ENCODE measurements at places on chromosomes 1 and 21.

DNA sequence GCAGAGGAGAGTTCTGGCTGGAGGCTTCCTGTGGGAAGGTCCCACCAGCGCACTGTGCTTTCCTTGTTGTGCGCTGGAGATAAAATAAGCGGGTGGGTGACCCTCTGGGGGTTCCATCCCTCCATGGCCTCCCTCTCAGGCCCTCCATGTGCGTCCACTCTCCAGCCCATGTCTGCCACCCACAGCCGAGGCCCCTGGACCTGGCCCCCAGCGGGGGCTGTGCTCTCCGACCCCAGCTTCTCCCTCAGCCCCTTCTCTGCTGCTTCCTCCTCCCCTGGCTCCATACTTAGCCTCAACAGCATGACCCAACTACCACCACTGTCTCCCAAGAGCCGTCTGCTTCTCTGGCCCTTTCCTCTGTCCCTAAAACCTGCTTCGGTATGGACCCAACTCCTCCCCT, 61.4 kb downstream of the GNG4 start:
- no peak for DNase-seq

DNA sequence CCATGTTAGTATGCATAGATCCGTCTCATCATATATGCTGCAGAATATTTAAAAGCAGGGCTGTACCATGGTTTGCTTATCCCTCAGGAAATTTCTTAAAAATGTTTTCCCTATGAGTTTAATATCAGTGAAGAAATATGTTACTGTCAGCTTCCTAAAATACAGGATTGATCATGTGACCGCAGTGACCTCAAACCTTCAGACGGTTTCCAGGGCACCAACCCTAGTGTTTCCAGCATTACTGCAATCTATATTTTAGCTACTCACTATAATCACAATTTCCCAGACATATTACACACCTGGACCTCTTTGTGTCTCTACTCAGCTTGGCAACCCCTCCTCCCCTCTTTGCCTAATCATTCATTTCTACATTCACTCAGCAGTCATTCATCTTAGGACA, 7.7 kb upstream of the SDHB start:
- DNase-seq = no peak

DNA sequence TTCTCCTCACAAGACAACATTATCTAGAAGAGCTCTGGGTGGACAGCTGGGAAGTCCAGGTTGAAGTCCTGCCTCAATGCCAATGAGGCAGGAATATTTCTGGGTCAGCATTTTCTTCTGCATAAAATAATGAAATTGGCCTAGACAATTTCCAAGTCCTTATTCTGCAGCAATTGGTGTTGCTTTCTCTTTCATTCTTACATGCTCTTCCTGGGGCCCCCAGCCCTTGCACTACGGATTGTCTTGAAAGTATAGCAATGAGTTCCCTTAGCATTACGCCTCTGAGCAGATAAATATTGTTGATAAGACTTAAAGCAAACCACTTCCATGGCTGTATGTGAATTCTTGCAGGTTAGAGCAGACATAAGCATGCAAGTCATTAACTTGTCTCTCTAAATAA, 188.5 kb downstream of the TGFBR3 start:
- peak; percentile 51 for DNase-seq

GRCh38 chr1:40795811-40796586, 12.4 kb downstream of the KCNQ4 start:
- no peak for DNase-seq

GRCh38 chr1:235999259-235999925, 65.5 kb downstream of the NID1 start:
- peak; percentile 80 for DNase-seq

- DNase-seq = no peak
These were observed 8.7 kb downstream of the AGPAT3 start for GRCh38 chr21:43873673-43874072.

GRCh38 chr1:248779350-248779749, 23.8 kb upstream of the LYPD8 start:
- DNase-seq = no peak

GRCh38 chr1:68180441-68181164, 51.7 kb downstream of the WLS start:
- no peak for DNase-seq

- no peak for DNase-seq
These were observed 38.6 kb downstream of the UBE2G2 start for GRCh38 chr21:44763050-44763378.

- DNase-seq = no peak
These were observed 92.9 kb upstream of the PPM1J start for GRCh38 chr1:112807999-112808398.

DNA sequence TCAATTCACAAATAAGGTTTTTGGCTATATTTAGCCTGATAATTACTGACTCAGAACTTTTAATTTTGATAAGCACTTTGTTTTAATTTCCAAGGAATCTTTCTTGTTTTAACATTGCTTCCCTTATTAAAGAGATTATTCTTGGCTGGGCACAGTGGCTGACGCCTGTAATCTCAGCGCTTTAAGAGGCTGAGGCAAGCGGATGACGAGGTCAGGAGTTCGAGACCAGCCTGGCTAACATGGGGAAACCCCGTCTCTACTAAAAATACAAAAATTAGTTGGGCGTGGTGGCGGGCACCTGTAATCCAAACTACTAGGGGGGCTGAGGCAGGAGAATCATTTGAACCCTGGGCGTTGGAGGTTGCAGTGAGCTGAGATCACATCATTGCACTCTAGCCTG, 13.8 kb downstream of the ALG14 start:
- DNase-seq = no peak

DNA sequence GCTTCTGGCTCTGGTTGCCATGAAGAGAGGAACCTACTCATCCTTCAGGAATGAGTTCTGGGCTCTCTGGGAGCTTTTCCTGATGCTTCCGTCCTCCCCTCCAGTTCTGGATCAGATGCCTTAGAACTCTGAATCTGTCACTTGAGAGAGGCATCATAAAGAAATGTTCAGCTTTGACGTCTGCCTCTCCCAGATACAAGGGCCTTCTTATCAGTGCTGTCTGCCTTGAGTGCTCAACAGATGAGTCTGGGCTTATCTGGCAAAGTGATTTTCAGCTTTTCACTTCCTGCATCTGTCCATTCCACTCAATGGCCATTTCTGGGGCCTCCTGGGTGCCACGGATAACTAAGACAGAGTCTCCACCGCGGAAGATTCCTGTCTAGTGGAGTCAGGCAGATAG, 12.3 kb upstream of the OTUD3 start:
- DNase-seq = no peak

GRCh38 chr1:45518910-45519309, 2.8 kb downstream of the PRDX1 start:
- no peak for DNase-seq

- DNase-seq = no peak
These were observed 1.8 kb downstream of the CGN start for GRCh38 chr1:151512801-151513625.

GRCh38 chr1:41366455-41367287, 5.4 kb downstream of the FOXO6 start:
- peak; percentile 63 for DNase-seq

DNA sequence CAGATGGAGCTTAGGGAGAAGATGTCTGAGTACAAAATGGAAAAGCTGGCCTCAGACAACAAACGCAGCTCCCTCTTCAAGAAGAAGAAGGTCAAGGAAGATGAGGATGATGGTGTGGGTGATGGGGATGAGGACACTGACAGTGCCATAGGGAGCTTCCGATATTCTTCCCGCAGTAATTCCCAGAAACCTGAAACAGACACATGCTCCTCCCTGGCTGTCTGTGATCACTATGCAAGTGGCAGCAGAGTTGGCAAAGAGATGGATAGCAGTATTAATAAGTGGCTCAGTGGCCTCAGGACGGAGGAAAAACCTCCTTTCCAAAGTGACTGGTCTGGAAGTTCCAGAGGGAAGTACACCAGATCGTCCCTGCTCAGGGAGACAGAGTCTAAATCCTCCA, 33.8 kb downstream of the STYXL2 start:
- DNase-seq = no peak

- no peak for DNase-seq
These were observed 4.4 kb upstream of the PEA15 start for GRCh38 chr1:160200786-160201185.

DNA sequence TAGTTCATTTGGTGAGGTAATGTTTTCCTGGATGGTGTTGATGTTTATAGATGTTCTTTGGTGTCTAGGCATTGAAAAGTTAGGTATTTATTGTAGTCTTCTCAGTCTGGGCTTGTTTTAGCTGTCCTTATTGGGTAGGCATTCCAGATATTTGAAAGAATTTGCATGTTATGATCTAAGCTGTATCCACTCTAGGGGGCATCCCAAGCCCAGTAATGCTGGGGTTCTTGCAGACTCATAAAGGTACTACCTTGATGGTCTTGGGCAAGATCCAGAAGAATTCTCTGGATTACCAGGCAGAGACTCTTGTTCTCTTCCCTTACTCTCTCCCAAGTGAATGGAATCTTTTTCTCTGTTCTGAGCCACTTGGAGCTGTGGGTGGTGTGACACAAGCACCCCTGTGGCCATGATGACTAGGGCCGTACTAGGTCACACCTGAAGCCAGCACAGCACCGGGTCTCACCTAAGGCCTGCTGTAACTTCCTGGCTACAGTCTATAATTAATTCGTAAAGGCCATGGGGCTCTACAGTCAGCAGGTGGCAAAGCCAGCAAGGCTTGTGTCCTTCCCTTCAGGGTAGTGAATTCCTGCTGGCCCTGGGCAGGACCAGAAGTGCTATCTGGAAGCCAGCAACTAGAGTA, 74.8 kb upstream of the PDE4B start:
- DNase-seq = no peak

DNA sequence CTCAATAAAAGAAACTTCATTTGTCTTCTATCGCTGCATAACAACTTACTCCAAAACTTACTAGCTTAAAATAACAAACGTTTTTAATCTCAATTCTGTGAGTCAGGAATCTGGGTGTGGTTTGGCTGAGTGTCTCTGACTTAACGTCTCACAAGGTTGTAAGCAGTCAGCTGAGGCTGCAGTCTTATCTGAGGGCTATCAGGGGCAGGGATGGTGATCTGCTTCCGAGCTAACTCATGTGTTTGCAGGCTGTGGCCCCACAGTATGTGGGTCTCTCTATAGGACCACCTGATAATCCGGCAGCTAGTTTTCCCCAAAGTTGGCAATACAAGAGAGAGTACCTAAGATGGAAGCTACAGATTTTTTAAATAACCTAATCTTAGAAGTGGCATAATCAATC, 234.2 kb upstream of the FGGY start:
- DNase-seq = no peak

DNA sequence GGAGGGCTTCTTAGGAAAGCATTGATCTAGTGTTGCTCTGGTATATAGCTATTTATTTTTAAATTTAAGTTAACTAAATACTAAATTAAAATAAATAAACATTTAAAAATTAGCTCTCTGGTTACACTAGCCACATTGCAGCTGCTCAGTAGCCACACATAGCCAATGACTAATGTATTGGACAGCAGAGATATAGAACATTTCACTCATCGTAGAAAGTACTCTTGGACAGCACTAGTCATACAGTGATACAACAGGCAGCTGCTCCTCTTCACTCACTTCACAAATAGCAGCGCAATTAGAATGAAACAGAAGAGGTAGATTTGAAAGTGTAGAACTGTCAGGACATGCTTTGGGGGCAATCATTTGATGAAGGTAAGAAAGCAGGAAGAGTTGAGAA, 245.4 kb downstream of the PBX1 start:
- no peak for DNase-seq

GRCh38 chr1:44035726-44036408, 4.6 kb upstream of the SLC6A9 start:
- no peak for DNase-seq

- DNase-seq = no peak
These were observed 148.6 kb downstream of the NCAM2 start for GRCh38 chr21:21146587-21147373.
